GM04504 (cell line): ENCODE measurements at places on chromosomes 13 and 19.

- DNase-seq: no peak
Measured at GRCh38 chr19:41455936-41456335, 13.0 kb downstream of the ERICH4 start.

DNA sequence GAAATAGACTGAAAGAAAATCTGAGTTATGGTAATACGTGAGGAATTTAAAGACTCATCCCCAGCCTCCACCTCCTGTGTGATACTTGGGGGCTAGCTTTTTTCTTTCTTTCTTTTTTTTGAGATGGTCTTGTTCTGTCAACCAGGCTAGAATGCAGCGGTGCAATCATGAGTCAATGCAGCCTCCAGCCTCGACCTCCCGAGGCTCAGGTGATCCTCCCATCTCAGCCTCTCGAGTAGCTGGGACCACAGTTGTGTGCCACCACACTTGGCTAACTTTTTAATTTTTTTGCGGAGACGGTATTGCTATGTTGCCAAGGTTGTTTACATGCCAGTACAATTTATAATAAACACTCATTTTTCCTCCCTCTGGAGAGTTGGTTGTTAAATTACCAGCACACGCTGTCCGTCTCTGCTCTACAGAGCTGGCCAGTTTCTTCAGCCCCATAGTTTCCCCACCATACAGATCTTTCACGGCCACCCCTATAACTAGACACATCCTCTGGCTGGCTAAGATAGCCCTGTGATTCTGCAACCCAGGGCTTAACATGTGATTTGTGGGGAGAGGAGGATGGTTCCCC is 4.8 kb downstream of the TNFSF9 start:
- DNase-seq: no peak

GRCh38 chr13:80342471-80343371 is 1.8 kb upstream of the SPRY2 start:
- no peak for DNase-seq

- no peak for DNase-seq
Measured at GRCh38 chr13:114089751-114090400, 42.5 kb downstream of the RASA3 start.

GRCh38 chr19:55362990-55363716 is at the start of gene GARIN5B:
Gene GARIN5B, minus strand, starts transcription at chr19:55363260. Its CDS starts 194 bp downstream, at chr19:55363066.
- no peak for DNase-seq

DNA sequence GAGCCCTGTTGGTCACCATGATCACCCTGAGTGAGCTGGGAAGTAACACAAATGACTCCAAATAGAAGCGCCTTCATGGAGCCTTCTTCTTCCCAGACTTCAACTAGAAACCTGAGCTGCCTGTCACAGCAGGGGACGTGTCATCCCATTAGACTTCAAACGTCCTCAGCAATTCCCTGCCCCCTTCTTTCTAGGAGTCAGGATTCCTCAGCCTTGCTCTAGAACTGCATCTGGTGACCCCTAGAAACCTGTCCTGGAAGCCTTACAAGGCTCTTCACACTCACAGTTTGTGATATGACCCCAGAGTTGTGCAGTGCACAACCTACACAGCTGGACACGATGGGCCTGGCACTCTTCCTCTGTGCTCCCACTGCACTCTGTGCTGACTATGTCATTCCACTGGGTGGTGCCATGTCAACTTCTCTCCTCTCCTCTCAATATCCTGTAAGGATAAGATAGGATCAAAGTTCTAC is 23.6 kb upstream of the TTYH1 start:
- DNase-seq: no peak

- no peak for DNase-seq
Measured at GRCh38 chr13:74246487-74246886, 112.3 kb upstream of the KLF12 start.
